ENCODE measurements at places on chromosomes 2 and 18.

DNA sequence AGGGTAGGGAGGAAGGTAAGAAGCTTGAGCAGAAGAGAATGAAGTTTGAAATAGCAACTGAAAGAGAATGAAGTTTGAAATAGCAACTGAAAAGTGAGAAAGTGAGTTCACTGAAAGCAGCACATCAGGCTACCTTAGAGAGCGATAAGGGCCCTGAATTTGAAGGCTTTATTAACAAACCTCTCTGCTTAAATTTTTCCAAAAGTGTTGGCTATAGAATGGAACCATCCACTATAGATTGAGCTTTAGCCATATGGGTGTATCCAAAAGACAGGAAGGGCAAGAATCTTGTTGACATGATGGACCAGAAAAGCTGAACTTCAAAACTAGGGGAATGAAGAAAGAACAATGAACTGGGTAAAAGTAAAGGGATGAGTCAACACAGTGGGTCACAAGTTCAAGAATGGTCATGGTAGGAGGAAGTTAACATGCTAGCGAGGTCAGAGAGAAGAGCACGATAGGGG lies 122.5 kb downstream of the ASXL3 start:
- DNase-seq = no peak

DNA sequence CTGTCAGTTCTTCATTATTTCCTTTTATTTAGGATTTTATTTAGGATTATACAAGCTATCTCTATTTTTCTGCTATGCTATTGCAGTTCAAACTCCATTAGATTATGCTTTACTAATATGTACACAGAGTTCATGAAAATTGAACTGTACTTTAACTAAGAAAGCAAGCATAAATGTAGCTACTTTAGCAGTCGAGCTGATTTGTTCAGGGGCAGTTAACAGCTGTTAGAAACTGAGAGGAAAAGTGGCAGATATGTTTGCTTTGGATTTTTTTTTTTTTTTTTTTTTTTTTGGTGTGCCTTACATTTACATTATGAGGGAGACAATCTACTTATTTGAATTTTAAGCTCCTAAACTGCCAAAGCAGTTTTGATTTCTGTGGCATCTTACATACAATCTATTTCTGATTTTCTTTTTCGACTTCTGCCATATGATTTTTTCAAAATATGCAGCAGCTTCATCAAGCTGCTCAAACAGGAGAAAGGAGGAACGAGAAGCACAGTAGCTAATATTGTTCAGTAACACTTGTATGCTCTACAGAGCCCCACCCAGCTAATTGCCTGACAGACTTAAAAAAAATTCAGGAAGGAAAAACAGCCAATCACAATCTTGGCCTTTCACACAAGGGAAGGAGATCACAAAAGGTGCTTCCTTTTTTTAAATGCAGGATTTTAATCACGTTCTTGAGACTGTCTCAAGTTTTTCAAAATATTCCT lies 233.4 kb upstream of the SIX3 start:
- DNase-seq = peak; percentile 60

GRCh38 chr2:119428488-119429224 lies 3.0 kb upstream of the TMEM37 start:
- no peak for DNase-seq

DNA sequence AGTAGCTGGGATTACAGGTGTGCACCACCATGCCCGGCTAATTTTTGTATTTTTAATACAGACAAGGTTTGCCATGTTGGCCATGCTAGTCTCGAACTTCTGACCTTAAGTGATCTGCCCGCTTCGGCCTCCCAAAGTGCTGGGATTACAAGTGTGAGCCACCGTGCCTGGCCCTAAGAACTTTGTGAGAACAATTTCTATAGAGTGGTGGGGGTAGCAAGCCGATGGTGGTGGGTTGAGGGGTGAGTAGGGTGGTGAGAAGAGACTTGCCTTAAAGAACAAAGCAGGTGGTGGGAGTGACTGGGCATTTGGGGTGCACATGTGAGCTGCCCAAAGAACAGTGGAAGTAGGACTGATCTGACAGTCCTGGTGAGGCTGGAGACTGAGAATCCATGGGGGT lies 76.0 kb upstream of the ASB18 start:
- no peak for DNase-seq

DNA sequence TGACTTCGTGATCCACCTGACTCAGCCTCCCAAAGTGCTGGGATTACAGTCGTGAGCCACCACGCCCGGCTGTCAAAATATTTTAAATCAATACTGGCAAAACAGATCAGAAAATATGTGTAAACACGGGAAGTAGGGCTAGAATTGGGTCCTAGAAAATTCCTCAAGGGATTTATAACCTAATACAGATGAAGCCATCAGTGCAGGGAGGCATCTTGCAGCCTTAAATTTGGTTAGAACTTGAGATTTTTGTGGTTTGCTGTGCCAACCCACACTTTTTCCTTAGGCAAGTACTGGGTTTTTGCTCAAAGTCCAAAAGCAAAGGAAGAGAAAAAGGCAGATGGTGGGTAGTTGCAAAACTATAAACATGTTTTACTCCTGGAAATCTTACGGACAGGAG lies 33.7 kb upstream of the NFE2L2 start:
- DNase-seq = no peak

- DNase-seq = no peak
These were observed 53.5 kb upstream of the NDUFV2 start for GRCh38 chr18:9048808-9049494.

GRCh38 chr18:60189856-60190255 lies 182.7 kb downstream of the MC4R start:
- no peak for DNase-seq

DNA sequence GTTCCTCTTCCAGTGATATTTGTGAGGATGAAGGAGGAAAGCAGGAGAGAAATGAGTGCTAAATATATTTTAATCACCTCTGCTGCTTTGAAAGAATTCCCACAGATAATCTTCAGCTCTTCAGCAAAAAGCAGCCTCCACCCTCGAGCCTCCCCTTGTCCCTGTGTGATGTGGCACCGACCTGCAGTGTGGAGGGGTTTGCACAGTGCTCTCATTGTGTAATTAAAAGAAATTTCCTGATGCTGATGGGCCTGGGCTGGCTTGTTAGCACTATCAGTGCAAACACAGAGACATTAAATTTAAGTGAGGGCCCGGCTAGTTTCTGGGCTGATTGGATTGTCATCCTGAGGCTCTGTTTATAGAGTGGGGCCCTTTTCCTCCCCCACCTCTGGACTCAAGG lies 53.4 kb downstream of the KIF5C start:
- DNase-seq = peak; percentile 42

DNA sequence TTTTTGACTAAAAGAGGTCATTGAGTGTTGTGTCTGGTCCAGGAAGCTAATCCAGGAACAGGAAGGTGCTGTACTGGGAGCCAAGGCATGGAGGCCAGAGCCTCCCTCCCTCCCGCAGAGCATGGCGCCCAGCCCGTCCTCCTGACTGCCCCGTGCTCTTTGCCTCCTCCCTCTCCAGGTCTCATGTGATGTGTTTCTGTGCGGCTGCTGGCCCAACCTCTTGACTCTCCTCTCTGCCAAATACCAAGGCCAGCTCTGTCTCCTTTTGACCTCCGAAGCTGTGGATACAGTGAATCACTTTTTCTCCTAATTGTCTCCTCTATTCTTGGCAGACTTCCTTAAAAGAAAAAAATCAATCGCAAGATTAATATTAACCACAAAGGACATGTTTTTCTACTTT lies 284.1 kb downstream of the PHLPP1 start:
- no peak for DNase-seq

GRCh38 chr2:144508172-144508851 lies 11.6 kb downstream of the ZEB2 start:
- no peak for DNase-seq

DNA sequence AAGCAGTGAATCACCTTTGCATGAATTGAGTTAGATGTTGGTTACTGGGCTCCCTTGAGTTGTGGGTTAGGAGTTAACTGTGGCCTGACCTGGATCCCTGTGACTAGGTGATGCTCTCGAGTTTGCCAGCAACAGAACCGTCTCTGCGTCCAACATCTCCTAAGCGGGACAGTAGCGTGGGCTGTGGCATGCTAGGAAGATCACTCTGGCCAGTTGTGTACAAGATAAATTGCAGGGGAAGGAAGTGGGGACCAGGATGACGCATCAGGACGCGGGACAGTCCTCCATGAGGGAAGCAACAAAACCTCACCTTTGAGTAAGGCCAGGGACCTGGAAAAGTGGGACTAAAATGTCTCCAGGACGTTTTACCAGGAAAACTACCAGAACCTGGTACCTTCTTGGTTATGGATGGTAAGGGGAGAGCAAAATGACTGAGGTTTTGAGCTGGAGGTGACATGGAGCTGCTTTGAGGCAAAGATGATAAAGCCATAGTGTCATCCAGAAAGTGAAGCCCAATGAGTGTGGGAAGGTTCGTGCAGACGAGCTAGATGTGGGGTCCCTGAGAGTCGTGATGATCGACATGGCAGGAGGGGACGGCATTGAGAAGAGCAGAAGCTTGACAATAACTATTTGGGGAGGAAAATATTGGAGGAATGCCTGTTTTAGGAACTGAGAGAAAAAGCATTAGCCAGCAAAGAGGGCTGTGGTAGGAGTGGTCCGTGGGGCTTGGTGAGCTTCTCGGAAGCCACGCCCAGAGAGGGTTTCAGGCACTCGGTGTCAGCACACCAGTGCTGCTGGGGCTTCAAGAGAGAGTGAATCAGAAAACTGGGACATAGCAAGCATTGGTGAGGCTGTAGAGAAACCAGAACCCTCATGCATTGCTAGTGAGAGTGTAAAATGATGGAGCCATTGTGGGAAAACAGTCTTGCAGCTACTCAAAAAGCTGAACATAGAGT lies 95.1 kb downstream of the SMAD7 start:
- no peak for DNase-seq
